ENCODE measurements at places on chromosomes 5 and 9.

- peak; percentile 66 for DNase-seq
Measured at GRCh38 chr5:75049456-75050351, 2.7 kb downstream of the GCNT4 start.

DNA sequence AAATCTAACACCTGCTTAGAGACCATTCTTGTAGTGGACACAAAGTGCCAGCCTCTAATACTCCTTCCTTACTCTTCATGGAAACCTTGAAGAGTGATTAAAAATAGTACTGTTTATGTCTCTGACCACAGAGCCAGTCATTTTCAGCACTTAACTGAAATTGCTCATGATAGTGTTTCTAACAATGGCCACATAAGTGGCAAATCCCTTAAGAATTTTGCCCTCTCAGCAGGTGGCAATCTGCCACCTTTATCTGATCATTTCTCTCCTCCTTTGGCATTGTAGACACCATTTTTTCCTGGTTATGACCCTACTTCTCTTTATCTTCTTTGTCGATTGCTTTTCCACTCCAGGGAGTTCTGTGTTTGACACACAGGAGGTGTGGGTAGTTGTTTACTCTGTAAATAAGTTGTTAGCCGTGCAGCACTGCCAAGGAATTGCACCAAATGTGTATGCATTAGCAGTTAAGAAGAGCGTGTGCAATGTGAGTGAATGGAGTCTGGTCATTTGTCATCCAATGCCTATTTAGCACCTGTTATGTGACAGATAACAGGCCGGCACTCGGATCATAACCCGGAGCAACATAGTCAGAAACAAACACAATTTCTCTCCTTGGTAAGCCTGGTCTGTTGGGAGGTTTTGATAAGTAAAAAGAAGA, 36.8 kb upstream of the STARD4 start:
- DNase-seq = no peak

- no peak for DNase-seq
Measured at GRCh38 chr9:106648799-106649198, 214.2 kb upstream of the ZNF462 start.

DNA sequence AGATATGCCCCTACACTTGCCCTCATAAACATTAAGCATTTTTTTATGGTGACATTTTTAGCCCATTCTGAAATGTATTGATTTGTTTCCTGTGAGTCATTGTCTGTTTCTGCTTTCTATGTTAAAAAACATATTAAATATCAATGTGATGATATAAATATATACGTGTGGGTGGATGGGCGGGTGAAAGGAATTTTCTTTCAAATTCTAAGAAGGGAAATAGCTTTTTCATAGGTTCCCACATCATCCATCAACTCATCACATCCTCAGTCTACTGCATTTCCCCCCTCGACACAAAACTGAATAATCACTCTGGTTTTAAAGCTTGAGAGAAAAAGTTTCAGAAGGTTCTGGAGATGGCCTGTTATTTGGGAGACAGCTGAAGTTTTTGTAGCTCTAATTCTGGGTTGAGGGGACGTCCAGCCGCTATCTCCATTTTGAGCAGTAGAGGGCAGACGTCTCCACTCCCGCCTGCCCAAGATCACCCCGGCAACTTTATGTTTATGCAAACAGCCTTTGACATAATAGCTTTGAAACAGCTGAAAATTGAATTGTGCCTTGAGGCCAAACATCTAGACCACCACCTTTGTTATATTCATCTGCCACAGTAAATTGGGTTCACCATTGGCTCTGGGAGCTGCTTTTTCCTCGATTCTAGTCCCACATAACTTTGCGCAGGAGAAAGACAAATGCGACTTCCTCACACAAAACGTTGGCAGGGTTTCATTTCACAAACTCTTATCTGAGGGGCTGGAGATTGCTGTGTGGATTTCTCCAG, 216.2 kb upstream of the CLINT1 start:
- DNase-seq = peak; percentile 30

DNA sequence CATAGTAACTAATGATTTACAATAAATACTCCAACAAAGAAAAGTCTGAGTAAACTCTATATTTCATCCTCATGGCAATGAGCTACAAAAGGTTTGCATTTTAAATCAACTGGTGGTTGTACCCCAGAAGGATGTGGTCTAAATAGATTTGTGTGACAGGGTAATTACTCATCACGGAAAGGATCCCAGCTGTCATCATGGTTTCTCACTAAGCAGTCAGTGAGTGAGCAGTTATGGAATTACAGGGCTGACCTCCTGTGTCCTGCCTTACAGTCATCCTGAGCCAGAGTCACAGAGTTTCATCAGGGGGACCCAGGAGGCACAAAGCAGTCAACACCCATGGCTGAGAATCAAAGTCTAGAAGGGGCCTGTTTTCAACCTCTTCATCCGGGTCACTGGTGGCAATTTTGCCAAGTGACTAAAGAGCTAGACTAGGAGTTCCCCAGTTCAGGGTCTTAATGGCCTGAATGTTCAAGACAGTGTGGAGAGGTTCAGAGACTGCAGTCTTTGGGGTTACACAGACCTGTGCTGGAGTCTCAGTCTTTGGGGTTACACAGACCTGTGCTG, 210.7 kb upstream of the SLC24A2 start:
- peak; percentile 12 for DNase-seq

GRCh38 chr9:129316281-129317030, 138.4 kb upstream of the IER5L start:
- no peak for DNase-seq

- no peak for DNase-seq
Measured at GRCh38 chr9:136259517-136259813, 13.9 kb upstream of the QSOX2 start.

GRCh38 chr5:178221282-178221681, 11.3 kb downstream of the PHYKPL start:
- no peak for DNase-seq

DNA sequence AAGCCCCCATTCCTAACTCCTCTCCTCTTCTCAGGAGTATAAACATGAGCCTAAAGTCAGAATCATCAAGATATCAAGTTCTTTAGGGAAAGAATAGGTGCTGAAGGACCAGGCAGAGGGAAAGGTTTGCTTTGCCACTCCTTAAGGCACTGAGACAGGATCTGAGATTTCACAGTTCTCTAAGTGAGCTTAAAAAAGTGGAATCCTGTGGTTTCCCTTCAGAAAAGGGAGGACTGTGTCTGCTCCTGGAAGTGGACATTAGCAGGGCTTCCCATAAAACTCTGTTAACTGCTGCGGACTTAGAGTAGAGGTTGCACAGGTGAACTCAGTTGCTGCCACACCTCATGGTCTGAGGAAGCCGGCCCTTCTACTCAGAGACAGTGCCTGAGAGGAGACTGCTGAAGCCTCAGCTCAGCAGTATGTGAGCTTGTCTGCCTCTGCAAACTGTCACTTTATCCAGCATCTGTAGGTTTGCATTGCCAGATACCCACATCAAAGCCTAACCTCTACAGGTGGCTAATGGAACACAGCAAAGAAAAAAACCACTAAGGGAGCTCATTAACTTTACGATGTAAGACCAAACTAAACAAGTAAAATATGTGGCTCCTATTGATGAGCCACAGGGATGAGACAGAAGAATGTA, 42.9 kb downstream of the RIC1 start:
- peak; percentile 45 for DNase-seq

GRCh38 chr5:132000677-132001453, 10.6 kb downstream of the ACSL6 start:
- peak; percentile 61 for DNase-seq

- no peak for DNase-seq
Measured at GRCh38 chr5:66628561-66628960, 32.4 kb downstream of the MAST4 start.

DNA sequence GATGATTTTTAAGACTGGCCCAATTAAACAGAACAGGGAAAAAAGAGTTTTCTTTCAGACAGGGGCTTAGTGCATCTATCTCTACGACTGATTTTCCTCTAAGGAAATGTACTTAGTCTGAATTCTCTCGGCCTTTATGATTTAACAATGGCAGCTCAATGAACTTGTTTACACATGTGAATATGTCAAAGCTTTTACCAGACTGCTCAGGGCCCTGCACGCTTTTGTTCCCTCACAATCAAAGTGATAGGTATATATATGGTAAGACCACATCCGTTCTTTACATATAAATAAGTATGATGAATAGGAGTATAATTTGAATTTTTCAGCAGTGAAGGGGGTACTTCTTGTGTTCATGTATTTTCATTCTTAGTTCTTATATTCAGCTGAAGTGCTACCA, 27.6 kb downstream of the LEAP2 start:
- DNase-seq = no peak

GRCh38 chr9:37134166-37134565, 13.8 kb downstream of the ZCCHC7 start:
- DNase-seq = no peak

DNA sequence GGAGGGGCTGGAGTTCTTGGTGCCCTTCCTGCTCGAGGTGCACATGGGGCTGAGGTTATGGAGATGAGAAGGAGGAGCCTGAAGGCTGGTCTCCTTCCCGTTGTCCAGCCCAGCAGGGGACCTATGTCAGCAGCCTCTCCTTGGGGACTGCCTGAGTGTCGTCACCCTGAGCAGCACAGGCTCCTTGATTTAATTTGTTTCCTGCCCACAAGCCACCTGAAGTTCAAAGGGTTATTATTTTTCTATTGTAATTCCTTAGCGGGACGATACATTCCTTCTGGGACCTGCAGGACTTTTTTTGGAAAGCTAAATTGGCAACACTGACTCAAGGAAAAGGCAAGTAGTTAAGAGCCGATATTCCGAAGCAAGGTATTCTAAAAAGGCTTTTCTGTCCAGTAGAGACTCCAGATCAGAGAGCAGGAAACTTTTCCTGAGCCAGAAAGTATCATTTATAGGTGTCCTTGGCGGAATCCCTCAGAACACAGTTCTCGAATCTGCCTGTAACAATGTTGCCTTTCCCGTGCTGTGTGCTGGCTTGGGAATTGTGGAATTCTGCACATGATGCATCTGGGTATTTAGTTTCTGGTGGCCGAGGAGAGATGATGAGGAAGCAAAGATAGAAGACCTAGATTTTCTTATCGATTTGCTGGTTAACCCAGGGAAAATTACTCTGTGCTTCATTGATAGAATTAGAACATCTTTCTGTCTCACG, 55.4 kb downstream of the ARHGAP26 start:
- no peak for DNase-seq

- no peak for DNase-seq
Measured at GRCh38 chr9:137955586-137955985, 78.0 kb downstream of the CACNA1B start.

DNA sequence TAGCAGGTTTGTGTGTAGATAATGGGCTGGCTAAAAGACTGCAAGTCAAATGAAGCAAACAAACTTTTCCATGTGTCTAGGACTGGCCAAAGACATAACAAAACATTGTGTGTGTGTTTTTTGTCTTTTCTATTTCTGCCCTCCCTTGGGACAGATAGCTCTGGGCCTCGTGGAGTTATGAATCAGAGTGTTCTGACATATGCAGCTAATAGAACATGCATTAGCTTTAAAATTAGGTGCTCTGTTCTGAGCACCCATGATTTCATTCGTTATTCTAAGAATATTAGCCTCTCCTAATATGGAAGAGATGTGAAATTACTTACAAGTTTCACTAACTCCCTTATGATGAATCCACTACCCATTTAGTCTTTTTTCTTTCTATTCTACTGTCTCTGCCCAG, 367.3 kb upstream of the PAPPA start:
- DNase-seq = no peak

DNA sequence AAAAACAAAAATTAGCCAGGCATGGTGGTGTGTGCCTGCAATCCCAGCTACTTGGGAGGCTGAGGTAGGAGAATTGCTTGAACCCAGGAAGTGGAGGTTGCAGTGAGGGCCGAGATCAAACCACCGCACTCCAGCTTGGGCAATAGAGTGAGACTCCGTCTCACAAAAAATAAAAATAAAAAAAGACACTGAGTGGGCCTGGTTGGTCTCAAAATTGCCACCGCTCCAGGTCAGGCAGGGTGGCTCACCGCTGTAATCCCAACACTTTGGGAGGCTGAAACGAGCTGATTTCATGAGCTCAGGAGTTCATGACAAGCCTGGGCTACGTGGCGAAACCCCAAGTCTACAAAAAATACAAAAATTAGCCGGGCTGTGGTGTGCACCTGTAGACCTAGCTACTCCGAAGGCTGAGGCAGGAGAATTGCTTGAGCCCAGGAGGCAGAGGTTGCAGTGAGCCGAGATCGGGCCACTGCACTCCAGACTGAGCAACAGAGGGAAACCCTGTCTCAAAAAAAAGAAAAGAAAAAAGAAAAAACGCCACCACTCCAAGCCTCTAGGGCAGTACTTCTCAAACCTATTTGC, 1.8 kb downstream of the STK10 start:
- DNase-seq = no peak

Data from CD4-positive, alpha-beta T cell treated with Interleukin-6 at 100 ng/mL for 8 hours (primary cell).